Heart left ventricle (tissue), 16 donors: ENCODE measurements at places on chromosomes 16 and 17.

GRCh38 chr17:40354221-40355122, 10.1 kb downstream of the GJD3 start:
- DNase-seq = peak; percentile 28

- DNase-seq = no peak
These were observed 14.3 kb upstream of the PRKAR1A start for GRCh38 chr17:68497885-68498319.

DNA sequence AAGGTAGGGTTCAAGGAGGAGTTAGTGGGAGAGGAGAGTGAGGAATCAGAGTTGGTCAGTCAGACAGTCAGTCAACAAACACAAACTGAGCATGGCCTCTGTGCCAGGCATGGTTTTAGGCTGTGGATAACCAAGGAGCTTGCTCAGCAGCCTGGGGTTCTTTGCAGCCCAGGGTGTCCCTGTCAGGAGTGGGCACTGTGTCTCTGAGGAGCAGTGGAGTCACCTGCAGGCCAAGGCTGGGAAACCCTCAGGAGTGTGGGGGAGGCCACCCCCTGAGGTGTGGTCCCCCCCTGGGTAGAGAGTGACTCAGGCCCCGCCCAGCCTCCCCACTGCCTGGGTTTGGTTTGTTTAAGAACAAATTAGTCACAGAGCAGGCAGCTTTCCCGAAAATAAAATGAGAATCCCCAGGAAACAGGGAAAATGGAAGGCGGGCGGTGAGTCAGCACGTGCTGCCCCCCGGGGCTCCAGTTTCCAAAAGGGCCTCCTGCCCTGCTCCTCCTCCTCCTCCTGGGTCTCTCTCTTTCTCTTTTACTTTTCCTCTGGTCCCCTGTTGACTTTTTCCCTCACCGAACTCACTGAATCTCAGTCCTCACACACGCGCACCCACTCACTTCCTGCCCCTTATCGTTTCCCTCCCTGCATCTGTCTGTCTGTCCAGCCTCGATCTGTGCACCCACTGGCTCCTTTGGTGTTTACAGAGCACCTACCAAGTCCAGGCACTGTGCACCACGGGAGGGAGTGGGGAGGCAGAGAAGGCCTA, 44.3 kb downstream of the SOCS3 start:
- DNase-seq = peak; percentile 67

DNA sequence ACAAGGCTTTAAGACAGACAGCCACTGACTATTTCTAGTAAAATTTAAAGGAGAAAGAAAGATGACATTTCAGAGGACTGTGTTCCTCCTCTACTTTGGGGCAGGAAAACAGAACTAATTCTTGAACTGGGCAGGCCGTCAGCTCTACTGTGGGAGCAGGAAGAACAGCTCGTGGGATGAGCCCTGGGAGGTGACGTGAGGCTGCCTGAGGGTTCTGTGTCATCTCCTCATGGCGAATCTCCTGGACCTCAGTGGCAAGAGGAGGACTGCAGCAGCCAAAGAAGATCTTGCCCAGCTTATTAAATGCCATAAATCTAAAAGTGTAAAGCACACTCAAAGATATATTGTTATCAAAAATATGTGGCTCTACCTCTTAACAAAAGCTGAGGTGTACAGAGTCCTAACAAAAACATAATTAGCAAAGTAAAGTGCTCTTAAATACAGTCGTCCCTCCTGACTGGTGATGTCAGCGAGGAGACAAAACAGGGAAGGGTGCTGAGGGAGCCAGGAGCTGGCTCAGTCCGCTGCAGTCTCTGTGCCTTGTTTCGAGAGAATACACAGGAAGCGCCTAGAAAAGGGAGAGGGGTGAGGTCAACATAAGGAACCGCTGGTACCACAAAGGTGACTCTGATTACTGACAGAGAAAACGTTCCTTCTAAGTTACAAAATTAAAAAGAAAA, 58.0 kb downstream of the CREBBP start:
- peak; percentile 43 for DNase-seq

DNA sequence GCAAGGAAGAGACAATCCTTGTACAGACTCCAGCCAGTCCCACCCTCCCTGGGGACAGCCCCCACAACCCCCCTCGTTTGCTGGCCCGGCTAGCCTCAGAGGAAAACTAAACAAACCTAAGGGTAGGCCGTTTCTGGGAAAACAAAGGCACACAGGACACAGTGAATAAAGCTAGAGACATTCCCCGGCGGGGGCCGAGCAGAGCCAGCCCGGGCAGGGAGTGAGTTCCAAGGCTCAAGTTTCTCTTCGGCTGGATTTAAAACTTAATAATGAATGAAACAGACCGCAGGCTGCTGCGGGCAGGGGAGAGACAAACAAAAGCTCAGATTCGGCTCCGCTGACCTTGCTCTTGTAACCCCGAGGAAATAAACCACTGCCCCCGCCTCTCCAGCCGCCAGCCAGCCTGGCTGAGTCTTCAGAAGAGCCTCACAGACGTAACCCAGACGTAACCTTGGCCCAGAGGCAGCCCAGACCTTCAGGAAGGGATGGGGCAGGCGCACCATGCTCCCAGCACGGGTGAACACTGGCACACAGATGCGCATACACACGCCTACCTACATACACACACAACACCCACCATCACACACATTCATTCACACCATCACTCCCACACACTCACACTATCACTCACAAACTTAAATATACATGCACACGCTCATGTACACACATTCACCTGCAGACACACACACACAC, 216.0 kb downstream of the ZNF423 start:
- peak; percentile 78 for DNase-seq

GRCh38 chr17:52158450-52159042, at the start of gene CA10:
Gene CA10, minus strand, starts transcription at chr17:52158714.
- DNase-seq = no peak

DNA sequence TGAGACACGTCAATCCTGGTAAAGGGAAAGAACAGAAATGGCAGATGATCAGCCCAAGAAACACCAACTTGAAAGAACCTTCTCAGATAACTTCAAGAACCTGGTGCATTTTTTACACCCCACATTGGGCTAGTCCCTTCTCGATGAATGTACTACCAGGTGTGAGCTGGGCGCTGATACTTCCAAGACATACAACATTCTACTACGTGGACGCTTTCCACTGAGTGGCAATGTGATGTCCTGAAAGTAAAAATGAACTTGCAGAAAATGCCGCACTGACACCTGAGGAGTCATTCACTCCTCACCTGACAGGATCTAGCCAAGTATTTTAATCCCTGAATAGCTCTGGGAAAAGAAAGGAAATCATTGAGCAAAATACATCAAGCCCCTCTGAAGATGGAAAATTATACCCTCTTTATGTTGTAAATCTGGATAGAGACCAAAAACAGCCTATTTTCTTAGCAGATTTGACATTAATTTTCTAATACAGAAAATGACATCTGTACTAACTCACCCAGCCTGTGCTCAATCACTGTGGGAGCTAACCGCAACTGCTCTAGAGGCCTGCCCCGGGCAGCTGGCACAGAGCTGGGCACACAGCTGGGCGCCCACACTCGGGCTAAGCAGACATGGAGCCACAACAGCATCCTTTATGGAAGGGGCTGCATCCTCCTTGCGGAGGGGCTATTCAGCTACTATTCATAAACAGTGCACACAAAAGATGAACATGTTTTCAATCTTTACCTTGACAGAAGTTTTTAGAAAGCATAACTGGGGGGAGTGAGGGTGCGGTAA, 16.2 kb downstream of the SNN start:
- DNase-seq = no peak

GRCh38 chr17:601244-601925, 113.3 kb downstream of the VPS53 start:
- no peak for DNase-seq

DNA sequence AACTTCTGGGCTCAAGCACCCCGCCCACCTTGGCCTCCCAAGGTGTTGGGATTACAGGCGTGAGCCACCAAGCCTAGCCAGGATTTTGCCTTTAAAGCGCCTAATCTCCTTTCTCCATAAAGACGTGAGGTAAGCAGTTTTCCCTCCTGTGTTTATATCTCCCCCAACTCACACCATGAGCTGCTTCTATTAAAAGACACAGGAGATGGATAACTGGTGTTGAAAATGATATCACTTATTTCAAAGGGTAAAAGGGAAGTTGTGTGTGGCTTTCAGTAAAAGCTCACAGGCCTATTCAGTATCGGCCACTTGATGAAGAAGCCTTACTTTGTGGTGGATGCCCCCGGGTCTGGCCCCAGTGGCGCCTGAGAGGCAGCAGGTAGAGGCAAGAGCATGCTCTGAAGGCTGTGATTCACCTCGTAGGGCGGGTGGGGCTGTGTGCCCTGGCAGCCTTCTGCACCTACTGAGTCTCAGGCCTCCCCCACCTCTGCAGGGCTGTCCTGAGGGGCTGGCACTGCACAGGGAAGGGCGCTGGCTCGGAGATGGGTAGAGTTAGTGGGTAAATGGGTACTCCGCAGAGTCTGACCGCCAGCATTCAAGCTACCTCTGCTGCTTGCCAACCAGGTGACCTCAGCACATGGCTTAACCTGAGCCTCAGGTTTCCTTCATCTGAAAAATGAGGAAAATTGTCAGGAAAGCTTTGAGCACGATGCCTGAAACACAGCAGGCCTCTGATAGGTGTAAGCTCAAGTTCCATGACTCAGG, 146.8 kb downstream of the CLEC16A start:
- DNase-seq = no peak

DNA sequence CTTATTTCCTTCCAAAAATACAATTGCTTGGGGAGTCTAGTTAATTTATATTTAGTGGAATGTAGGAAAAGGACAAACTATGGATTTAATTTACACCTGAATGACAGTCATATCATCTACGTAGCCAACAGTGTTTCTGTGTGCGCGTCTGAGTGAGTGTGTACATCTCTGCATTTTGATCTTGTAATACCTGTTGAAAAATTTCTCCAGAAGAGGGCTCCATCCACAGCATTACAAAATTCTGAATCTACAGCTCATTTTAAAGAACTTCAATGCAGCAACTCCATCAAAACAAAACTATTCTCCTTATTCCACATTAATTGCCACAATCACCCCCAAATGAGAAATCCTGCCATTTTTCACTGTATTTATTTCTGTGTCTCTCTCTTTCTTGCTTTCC, 3.9 kb downstream of the CDH13 start:
- DNase-seq = no peak

DNA sequence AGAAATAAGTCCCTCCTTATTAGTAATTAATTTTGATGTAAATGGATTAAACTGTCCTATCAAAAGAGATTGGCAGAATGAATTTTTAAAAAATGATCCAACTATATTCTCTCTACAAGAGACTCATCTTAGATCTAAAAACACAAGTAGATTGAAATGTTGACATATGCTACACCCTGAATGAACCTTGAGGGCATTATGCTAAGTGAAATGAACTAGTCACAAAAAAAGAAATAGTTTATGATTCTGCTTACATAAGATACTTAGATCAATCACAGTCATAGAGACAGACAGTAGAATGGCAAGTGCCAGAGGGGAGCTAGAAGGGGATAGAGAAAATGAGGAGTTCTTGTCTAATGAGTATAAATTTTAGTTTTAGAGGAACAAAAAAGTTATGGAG, 849.8 kb downstream of the CDH11 start:
- no peak for DNase-seq

DNA sequence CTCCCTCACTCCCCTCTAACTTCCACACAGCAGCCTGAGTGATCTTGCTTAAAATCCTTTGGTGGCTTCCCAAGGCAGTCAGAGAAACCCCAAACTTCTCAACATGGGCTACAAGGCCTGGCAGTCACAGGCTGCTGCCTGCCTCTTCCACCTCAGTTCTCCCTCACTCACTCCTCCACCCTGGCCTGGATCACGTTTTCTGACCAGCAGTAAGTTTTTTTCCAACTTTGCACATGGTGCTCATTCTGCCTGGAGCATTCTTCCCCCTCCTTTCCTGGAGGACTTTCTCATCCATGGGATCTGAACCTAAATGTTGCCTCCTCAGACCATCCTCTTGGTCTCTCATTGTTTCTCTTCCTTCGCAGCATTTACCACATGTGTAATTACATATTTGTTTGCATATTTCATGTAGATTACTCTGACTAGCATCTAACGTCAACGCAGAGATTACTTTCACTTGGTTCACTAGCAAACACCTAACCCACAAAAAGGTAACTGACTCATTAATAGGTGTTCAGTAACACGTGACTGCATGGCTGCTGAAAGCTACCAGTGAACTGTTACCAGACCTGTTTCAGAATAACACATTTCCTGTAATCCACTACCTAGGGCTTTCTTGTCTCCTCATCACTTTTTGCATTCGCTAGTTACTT, 17.1 kb downstream of the GNA13 start:
- no peak for DNase-seq

DNA sequence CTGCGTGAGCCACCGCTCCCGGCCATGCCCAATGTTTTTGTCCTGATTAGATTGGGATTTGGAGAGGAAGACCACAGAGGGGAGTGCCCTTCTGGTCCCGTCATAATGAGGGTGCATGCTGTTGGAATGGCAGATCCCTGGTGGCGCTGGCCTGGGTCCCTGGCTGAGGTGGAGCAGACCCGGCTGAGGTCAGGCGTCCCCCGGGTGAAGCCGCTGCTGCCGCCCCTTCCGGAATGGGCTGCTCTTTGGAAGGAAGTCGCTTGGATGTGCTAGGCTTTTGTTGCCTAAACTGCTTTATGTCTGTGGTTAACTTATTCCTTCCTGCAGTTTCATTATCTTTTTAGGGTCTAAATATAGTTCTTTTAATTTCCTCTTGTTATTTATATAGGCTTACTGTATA, 120.3 kb upstream of the CHMP6 start:
- DNase-seq = no peak

DNA sequence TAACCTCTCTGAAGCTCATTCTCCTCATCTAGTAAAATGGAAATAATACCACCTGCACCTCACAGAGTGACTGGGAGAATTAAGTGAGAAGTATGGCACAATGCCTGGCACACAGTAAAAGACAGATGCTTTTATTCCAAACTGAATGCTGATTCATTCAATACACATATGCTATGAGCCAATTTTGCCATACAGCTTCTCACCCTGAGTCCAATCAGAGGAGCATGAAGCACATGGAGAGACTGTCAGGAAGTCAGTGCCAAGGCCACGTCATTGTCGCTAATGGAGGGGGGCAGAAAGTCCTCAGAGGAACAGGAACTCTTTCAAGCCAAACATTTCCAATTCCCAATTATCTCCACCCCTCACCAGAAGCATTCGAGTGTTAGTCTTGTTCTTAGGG, 11.6 kb downstream of the MKS1 start:
- DNase-seq = no peak

GRCh38 chr16:11583889-11584565, 2.7 kb downstream of the LITAF start:
- DNase-seq = no peak

DNA sequence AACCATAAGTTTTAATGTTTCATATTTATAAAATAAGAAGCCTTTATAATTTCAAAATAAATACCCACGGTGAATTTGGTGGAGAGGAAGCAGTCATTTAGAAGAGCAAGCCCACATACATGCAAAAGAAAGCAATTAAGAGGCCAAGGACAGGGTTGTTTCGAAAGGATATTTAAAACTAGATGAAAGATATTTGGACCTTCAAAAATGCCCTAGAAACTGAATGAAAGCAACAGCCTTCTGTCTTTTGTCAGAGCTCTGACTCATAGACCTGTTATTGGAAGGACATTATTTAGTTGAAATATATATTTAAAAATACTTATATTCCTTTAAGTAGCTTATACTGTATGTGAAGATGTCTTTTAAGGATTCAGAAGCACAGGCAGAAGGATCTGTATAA, 8.6 kb upstream of the METTL9 start:
- DNase-seq = no peak

- DNase-seq = no peak
These were observed 22.4 kb upstream of the GNG13 start for GRCh38 chr16:822909-823297.

GRCh38 chr17:57946798-57947358, 8.3 kb downstream of the CUEDC1 start:
- DNase-seq = peak; percentile 42

- no peak for DNase-seq
These were observed 239.4 kb downstream of the MRTFB start for GRCh38 chr16:14310519-14310991.
